Muscle of back (tissue), 13 donors: ENCODE measurements at places on chromosomes 6 and 20. TPM values are rescaled to one million over a fixed set of nuclear protein-coding genes. Genes with fewer than 3 reads are reported as not detected.

Gene MAS1
- 0.38 TPM for polyA plus RNA-seq

Gene TAGAP
- 1.4 TPM for polyA plus RNA-seq

Gene TPD52L1
- 53.7 TPM for polyA plus RNA-seq

Gene ILRUN
- 77.5 TPM for polyA plus RNA-seq

Gene ADGRF4
- polyA plus RNA-seq: 1.1 TPM

Gene PDE10A
- 6.5 TPM for polyA plus RNA-seq

Gene DDX43
- 0.67 TPM for polyA plus RNA-seq

Gene LY6G6F
- polyA plus RNA-seq: not detected

Gene MLN
- not detected for polyA plus RNA-seq

Gene DSTN
- 322 TPM for polyA plus RNA-seq

Gene BMP6
- 1.7 TPM for polyA plus RNA-seq

Gene TUBB1
- polyA plus RNA-seq: 0.32 TPM

Gene MYH7B
- 63.0 TPM for polyA plus RNA-seq

Gene CAPN11
- polyA plus RNA-seq: 0.37 TPM

Gene ULBP1
- polyA plus RNA-seq: 0.65 TPM

Gene PNPLA1
- not detected for polyA plus RNA-seq

Gene GJA1
- 68.3 TPM for polyA plus RNA-seq

Gene PTPN1
- polyA plus RNA-seq: 18.7 TPM

Gene TAP2
- 6.4 TPM for polyA plus RNA-seq
